ENCODE measurements at places on chromosomes 11 and 22.

DNA sequence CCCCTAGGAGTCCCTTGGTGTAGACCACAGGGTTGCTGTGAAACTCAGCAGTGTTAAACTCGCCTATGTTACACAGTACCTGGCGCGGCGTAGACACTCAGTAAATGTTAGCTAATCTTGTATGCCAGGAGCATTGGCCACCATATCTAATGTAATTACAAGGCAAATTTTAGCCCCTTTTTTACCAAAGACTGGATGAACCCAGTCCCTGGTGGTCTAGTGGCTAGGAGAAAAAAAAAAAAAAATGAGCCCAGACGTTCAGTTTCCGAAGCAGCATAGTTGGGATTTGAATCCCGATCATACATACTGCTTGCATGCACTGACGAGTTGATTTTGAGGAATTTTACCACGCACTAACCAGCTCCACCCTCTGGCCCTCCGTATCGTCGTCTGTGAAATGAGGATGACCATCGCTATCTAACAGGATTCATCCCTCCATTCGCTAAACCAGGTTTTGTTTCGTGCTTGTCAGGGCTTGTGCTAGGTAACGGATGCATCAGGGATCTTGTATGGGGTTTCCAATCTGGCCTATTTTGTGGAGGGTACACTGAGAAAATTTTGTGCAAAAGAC is 688 bp downstream of the PTS start:
- H3K36me3 ChIP-seq, result peaks cover 4% of the 10 kb centered on the region
- H3K27ac ChIP-seq, result no peak overlapping the region
- H3K27me3 ChIP-seq, result no peaks in the 10 kb centered on the region
- DNase-seq, result no peak
- H3K4me3 ChIP-seq, result peak overlapping the region; percentile 96

GRCh38 chr11:122799406-122800105 is 38.7 kb upstream of the CRTAM start:
- peaks cover 2% of the 10 kb centered on the region for H3K36me3 ChIP-seq
- no peaks in the 10 kb centered on the region for H3K27me3 ChIP-seq
- H3K27ac ChIP-seq, result no peak overlapping the region
- H3K4me3 ChIP-seq, result no peak overlapping the region

DNA sequence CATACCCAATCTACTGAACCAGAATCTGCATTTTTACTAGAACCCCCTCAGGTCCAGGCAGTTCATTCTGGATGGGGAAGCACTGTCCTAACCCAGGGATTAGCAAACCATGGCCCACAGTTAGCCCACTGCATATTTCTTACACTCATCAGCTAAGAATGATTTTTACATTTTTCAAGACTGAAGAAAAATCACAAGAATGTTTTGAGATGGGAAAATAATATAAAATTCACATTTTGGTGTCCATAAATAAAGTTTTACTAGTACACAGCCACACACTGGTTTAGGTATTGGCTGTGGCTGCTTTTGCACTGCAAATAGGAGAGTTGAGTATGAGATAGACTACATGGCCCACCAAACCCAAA is 59.4 kb downstream of the PPFIBP2 start:
- no peaks in the 10 kb centered on the region for H3K36me3 ChIP-seq
- peaks cover 44% of the 10 kb centered on the region for H3K4me1 ChIP-seq
- H3K4me3 ChIP-seq, result no peak overlapping the region
- DNase-seq, result no peak
- peak overlapping the region; percentile 9 for H3K27ac ChIP-seq

DNA sequence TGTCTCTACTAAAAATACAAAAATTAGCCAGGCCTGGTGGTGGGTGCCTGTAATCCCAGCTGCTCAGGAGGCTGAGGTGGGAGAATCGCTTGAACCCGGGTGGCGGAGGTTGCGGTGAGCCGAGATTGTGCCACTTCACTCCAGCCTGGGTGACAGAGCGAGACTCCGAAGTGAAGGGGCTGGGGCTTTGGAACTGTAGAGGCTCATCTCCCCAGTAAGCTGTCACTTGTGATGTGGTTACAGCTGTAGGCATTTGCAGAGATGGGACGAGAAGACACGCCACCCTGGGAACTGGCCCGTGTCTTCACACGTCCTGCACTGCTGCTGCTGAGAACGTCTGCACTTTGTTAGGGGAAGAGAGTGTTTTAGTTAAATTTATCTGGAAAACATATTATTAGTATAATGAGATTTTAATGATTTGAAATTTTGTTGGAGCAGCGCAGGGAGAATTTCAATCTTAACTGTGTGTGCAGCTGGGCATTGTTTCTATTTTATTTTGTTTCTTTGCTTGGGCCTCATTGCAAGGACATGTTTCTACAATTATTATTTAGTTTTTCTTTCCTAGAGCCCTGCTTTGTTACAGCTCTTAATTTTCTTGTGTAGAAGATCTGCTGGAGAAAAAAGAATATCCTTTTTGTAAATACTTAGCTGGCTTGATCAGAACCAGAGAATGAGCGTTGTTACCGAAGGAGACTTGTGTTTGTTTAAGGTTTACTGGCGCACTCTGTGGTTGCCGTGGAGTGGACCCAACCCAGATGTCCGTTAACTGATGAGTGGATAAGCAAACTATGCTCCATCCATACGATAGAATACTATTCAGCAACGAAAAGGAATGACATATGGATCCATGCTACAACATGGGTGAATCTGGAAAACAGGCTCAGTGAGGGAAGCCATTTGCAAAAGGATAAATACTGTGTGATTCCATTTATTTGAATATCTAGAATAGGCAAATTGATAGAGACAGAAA is 18.4 kb downstream of the PARVB start:
- DNase-seq, result no peak
- no peaks in the 10 kb centered on the region for H3K36me3 ChIP-seq
- no peak overlapping the region for H3K4me3 ChIP-seq
- H3K4me1 ChIP-seq, result peaks cover 4% of the 10 kb centered on the region
- H3K27ac ChIP-seq, result no peak overlapping the region

DNA sequence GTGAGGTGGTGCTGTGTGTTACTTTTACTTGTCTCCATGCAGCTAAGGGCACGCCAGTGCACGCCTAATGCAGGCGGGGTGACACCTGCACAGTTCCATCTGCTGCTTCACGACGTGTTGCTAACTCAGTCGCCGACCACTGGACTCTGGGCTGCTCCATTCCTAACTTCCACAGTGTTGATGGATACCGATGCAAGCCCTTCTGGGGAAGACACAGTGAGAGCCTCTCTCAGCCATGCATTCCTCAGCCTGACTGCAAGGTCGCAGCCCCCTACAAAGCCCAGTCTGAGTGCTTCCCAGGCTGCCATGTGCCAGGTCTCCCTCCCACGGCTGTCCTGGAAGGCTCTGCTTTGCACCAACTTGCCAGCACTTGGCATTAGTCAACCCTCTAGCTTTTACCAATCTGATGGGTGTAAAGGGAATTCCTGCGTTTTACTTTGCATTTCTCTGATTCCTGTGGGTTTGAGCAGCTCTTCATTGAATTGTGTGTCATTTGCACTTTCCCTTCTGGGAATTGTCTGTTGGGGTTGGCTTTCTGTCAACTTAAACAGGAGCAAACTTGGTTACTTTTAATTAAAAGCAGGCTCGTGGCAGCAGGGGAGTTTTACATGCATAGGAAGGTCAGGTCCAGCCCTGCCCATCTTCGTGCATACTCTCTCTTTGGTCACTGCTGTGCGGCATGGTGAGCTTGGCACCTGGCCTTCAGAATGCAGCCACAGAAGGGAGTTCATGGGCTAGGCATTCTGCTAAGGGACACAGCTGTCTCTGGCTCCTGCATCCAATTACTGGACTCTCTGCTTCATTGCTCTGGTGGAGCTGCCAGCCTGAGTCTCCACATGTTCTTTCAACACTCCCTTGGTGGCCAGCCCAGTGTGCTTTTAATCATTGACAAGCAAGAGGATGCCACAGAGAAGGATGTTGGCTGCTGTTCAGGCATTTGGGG is 34.6 kb upstream of the SHANK2 start:
- H3K27me3 ChIP-seq, result no peaks in the 10 kb centered on the region
- H3K27ac ChIP-seq, result no peak overlapping the region
- H3K4me3 ChIP-seq, result no peak overlapping the region
- no peak for DNase-seq
- H3K4me1 ChIP-seq, result no peaks in the 10 kb centered on the region
